ENCODE measurements at places on chromosomes 11 and 22.

- no peak for DNase-seq
Measured at GRCh38 chr11:129119036-129119435, 73.1 kb downstream of the ARHGAP32 start.

DNA sequence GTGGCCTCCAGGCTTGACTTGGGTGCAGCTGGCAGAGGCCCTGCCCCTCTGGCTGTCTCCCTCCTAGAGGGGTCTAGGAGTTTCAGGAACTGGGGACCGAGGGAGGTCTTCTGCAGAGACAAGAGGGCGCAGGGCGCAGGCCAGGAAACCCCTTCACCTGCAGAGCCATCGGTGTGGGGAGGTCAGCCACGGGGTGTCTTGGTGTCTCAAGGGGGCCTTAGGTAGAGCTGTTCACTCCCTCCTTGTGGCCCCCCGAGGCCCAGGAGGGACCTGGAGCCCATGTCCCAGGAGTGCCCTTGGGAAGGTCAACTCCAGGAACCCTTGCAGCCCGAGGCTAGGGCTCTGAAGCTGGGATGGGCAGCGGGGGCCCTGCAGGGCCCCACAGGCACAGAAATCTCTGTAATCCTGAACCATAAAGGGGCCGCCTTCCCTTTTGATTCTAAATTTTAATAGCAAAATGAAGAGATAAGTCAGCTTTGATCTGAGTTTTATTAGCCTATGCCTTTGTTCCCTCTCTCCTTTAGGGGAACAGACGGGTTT is 31.4 kb upstream of the TH start:
- no peak for DNase-seq

DNA sequence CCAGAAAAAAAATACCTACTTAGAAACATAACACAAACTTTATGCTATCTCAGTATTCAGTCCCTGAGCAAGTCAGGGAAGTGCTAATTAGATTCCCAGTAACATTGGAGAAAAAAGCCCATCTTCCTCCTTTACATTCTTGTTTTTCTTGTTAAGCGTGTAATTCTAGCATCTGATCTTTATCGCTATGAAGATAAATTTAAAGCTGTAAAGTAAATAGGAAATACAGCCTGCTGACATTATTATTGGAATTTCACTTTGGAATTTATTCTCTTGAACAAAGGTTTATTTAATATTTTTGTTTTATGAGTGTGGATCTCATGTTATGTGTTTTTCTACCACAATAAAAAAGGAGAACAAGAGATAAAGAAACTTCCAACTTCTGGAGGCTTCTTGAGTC is 13.9 kb downstream of the ALKBH3 start:
- DNase-seq: no peak

- no peak for DNase-seq
Measured at GRCh38 chr11:29280452-29280851, 736.4 kb downstream of the KCNA4 start.

GRCh38 chr22:45009606-45010531 is at the start of gene PHF21B:
Gene PHF21B (minus strand): TSS chr22:45010005. CDS start chr22:45009549, 456 bp downstream.
- DNase-seq: no peak

GRCh38 chr11:109794501-109794900 is 298.7 kb upstream of the ZC3H12C start:
- DNase-seq: no peak

DNA sequence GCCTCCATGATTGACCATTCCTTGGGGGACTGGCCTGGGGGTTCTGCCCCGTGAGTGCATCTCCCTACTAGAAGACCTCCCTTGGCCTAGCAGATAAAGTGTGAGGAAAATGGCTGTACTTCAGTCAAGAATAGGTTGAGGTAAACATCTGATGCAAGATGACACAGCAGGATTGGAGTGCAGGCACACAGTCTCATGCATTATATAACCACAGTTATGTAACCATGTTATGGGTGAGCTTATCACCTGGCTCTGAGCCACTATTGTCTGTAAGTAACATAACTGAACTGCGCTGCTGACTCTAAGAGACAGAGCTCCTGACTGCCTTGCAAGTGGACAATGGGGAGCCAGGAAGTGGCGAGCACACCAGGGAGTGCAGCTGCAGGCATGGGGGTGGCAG is 378.7 kb upstream of the ANO5 start:
- DNase-seq: no peak

GRCh38 chr11:111538407-111539114 is 2.0 kb upstream of the LAYN start:
- no peak for DNase-seq

GRCh38 chr22:35411102-35411501 is 11.2 kb downstream of the MCM5 start:
- DNase-seq: no peak

DNA sequence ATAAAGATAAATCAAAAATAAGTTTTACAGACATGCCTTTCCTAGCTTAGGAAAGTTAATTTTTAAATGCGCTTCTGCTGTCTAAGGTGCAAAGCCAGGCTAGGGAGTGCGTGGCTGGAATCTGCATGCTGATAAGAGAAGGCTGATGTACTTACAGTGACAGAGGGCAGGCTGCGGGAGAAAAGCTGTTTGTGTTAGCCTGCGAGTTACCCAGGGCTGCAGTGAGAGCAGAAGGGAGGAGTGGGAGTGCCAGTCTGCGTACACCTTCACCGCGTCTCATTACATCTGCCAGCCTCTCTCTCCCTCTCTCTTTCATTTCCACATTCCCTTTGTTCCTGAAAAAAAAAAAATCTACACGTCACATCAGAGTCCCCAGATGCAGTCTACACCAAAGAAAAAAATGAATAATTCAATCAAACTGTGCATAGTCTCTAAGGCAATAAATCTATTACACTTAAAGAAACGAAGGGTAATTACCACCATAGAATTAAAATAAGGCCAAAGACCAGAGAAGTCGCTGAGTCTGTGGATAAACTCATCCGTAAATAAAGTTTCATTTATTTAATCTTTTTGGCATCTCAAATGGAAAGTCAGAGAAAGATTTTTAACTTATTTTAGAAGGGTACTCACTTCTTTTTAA is 126.4 kb upstream of the C11orf58 start:
- DNase-seq: no peak

GRCh38 chr11:122746050-122746478 is 90.5 kb downstream of the UBASH3B start:
- no peak for DNase-seq

GRCh38 chr22:31935961-31936635 is 8.2 kb upstream of the YWHAH start:
- DNase-seq: no peak

GRCh38 chr11:104432981-104433380 is 269.0 kb upstream of the PDGFD start:
- DNase-seq: no peak

- no peak for DNase-seq
Measured at GRCh38 chr22:43587574-43587973, 175.8 kb downstream of the MPPED1 start.

DNA sequence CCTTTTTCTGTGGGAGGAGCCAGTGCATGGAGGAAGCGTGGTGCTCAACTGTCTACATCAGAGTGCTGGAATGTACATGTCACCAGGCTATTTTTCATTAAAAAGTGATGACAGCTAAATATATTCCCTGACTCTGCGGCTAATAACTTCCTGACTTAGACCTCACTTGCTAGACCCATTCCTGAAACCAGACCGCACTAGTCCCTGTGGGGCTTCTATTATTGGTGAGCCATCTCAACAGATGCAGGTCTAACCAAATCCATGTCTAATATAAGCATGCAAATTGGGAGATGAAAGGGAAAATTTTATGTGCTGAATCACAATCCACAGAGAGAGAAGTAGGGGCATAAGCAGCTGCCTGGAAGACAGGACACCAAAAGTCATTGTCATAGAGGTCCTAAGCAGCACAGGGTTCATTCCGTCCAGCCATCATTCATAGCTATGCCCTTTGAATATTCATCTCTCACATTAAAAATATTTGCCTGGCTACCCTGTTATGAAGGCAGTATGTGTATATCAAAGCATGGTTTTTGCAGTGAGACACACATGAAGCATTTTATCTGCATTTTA is 110.9 kb upstream of the BLID start:
- no peak for DNase-seq

- no peak for DNase-seq
Measured at GRCh38 chr11:86799680-86800075, 664 bp upstream of the PRSS23 start.

GRCh38 chr22:41668971-41669911 is 19.4 kb downstream of the SNU13 start:
- no peak for DNase-seq

GRCh38 chr11:20008871-20009644 is 151.2 kb downstream of the DBX1 start:
- DNase-seq: no peak

GRCh38 chr11:78954261-78954660 is 379.6 kb upstream of the NARS2 start:
- DNase-seq: no peak

DNA sequence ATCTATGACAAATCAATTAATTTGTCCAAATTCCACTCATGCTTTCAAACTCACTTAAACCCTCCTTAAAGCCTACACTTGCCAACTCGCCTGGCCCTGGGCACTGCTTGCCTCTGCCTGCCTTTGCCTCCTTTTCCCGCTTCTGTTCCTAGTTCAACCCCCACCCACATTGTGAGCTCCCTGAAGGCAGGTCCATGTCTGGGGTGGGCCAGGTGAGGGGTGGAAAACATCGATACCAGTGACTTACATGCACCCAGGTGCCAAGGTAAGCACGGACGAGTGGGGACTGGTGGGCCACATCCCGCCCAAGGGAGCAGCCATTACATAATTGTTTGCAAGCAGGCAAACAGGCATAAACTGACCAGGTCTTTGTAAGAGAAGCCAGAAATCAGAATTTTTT is 146.2 kb downstream of the ST3GAL4 start:
- no peak for DNase-seq

- DNase-seq: no peak
Measured at GRCh38 chr11:108620958-108621772, 27.6 kb upstream of the EXPH5 start.

- DNase-seq: no peak
Measured at GRCh38 chr11:40732132-40732531, 727.3 kb downstream of the LRRC4C start.

- no peak for DNase-seq
Measured at GRCh38 chr22:38271101-38271500, 1.7 kb downstream of the TMEM184B start.

- DNase-seq: no peak
Measured at GRCh38 chr11:36033082-36033751, 89.4 kb downstream of the LDLRAD3 start.

- no peak for DNase-seq
Measured at GRCh38 chr11:93432247-93432646, 101.7 kb downstream of the DEUP1 start.

Data from stimulated activated CD8-positive, alpha-beta memory T cell treated with anti-CD3 and anti-CD28 coated beads, Interleukin-12 subunit alpha, Interleukin-12 subunit beta, amount 100 ng/mL, for 1 hour (primary cell).